ENCODE measurements at places on chromosomes 16 and 17.

- DNase-seq: peak; percentile 49
Measured at GRCh38 chr16:75267631-75268264, 16.3 kb upstream of the BCAR1 start.

GRCh38 chr16:4984174-4984990 is 26.3 kb downstream of the SEC14L5 start:
- DNase-seq: no peak

- no peak for DNase-seq
Measured at GRCh38 chr16:27579087-27579980, 29.4 kb downstream of the KATNIP start.

GRCh38 chr17:249236-249993 is 68.0 kb upstream of the DOC2B start:
- DNase-seq: no peak

- DNase-seq: no peak
Measured at GRCh38 chr17:37133136-37133535, 184.4 kb downstream of the AATF start.

GRCh38 chr17:5365831-5366230 is 53.6 kb downstream of the NUP88 start:
- DNase-seq: no peak

DNA sequence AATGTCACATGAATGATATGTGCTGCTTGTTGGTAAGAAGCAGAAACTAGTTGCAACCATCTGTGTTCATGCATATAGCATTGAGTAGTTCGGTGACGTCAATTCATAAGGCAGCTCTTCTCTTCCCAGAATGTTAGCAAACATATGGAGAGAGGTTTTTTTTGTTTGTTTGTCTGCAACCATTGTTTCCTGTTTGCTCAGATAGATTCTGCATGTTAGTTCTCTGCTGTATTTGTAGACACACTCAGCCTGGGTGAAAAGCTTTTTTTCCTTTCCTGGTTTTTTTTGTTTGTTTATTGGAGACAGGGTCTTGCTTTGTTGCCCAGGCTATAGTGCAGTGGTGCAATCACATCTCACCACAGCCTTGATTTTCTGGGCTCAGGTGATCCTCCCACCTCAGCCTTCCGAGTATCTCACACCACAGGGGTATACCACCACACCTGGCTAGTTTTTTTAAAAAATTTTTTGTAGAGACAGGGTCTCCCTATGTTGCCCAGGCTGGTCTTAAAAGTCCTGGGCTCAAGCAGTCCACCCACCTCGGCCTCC is 16.7 kb downstream of the WSB1 start:
- no peak for DNase-seq

- no peak for DNase-seq
Measured at GRCh38 chr17:44071198-44071520, 624 bp downstream of the G6PC3 start.

DNA sequence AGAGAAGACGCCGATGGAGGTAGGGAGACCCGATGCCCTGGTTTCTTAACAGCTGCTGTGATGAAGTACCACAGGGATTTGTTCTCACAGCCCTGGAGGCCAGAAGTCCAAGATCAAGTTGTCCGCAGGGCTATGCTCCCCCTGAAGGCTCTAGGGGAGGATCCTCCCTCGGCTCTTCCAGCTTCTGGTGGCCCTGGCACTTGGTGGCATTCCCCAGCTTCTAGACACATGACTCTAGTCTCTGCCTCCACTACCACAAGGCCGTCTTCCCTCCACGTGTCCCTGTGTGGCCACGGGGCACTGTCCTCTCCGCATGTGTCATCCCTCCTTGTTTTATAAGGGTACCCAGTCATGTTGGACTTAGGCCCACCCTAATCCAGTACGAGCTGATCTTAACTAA is 375.2 kb downstream of the SLC39A11 start:
- DNase-seq: no peak

GRCh38 chr16:54436346-54436745 is 149.8 kb upstream of the IRX3 start:
- DNase-seq: no peak

- DNase-seq: no peak
Measured at GRCh38 chr17:8031261-8031661, 7.6 kb upstream of the ALOX15B start.
